Subcutaneous preadipocyte (primary cell): ENCODE measurements at places on chromosomes 11 and 22. TPM values are rescaled to one million over a fixed set of nuclear protein-coding genes. Genes with fewer than 3 reads are reported as not detected.

CDC42BPG gene
- total RNA-seq: under 0.01 TPM in 2 replicates

SCUBE1 gene
- not detected in 2 replicates for total RNA-seq

OR56B4 gene
- not detected in 2 replicates for total RNA-seq

MS4A7 gene
- total RNA-seq: not detected in 2 replicates

TYR gene
- total RNA-seq: not detected in 2 replicates

OR52E8 gene
- not detected in 2 replicates for total RNA-seq
